ENCODE measurements at places on chromosomes 2 and 18.

DNA sequence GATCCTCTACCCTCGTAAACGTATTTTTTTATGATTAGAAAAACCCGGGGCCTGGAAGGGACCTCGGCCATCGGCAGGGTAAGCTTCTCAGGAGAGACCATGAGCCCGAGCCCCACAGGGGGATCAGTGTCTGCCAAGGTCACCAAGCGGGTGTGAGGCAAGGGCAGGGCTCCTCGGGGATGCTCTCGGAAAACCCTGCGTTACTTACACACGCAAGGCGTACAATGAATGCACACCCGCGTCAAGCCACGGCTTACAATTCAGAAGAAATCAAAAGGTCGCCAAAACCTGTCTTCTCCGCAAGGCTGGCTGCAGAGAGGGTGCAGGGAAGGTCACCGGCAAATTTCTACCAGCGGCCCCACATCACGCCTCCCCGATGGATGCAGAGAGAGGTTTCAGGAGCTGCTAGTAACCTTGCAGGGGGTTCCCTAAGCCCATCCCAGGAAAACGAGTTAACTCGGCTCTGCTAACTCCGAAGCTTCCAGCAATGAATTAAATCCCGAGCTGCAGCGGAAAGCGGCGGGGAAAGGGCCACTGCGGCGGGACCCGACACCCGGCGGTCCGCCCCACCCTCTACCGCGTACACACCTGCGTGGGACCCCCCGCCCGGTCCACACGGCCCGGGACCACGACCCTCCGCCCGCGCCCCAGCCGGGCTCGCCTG, 638 bp downstream of the ST3GAL5 start:
- peak; percentile 23 for DNase-seq

DNA sequence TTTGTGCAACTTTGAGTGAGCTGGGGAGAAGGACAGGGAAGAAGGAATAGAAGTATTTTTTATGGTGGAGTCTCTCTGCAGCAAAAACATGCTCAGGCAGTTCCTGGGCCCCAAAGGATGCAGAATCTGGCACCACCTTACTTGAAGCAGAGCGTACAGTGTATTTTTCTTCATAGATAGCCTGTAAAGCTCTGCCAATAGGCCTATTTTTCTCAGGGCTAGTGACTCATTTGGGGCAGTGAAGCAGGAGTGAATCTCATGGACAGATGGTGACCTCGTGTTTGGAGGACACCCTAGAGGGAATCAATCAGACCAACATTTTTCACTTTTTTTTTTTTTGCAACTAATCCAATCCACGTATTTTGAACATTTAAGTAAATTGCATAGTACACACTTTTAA, 268.1 kb upstream of the CXCR4 start:
- no peak for DNase-seq

DNA sequence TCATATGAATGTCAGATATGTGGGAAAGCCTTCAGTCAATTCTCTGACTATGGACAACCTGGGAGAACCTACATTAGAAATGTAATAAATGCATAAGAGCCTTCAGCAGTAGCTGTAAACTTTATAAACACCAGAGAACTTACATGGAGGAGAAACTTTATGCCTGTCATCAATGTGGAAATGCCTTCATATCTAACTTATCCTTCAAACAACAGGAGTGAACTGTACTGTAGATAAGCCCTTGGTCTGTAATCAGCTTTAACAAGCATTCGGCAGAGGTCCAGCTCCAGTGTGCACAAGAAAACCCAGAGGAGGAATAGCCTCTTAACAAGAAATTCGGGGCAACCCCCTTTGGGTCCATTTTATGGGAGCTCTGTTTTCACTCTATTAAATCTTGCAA, 14.8 kb upstream of the UXS1 start:
- no peak for DNase-seq

- no peak for DNase-seq
These were observed 17.8 kb upstream of the ODC1 start for GRCh38 chr2:10465910-10466309.
